ENCODE measurements at places on chromosomes 6 and 20.

DNA sequence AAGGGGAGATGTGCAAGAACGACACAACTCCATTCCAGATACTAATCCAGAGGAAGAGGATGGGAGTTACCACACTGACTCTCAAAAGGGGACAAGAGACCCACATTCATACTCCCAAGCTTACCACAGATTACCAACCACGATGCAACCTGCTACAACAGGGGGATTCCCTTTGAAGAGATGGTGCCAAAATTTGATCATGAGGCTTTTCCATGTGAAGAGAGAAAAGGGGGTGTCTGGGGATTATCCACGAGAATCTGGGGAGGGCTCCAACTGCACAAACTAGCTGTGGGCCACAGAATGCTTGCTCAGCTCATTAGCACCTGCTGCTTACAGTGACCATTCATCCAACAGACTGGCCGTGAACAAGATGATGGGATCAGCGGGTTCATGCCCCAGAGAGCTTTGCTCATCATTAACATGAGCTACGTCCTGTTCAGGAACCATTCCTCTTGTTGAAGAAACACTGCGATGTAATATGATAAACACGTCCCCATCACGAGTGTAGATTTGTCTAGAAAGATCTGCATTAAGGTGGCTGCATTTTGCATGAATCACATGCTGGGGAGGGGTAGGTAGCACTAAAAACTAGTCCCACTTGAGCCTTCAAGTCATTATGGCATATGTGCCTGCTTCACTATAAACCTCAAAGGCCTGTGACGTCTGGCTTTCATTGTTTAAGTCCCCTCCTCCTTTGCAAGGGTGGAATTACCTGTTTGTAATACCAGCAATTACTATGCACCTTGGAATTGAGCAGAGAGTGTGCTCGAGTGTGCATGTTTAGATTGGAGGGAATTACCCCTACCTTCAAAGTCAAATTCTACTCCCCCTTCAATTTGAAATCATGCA, 4.0 kb downstream of the PLAGL2 start:
- DNase-seq = no peak

DNA sequence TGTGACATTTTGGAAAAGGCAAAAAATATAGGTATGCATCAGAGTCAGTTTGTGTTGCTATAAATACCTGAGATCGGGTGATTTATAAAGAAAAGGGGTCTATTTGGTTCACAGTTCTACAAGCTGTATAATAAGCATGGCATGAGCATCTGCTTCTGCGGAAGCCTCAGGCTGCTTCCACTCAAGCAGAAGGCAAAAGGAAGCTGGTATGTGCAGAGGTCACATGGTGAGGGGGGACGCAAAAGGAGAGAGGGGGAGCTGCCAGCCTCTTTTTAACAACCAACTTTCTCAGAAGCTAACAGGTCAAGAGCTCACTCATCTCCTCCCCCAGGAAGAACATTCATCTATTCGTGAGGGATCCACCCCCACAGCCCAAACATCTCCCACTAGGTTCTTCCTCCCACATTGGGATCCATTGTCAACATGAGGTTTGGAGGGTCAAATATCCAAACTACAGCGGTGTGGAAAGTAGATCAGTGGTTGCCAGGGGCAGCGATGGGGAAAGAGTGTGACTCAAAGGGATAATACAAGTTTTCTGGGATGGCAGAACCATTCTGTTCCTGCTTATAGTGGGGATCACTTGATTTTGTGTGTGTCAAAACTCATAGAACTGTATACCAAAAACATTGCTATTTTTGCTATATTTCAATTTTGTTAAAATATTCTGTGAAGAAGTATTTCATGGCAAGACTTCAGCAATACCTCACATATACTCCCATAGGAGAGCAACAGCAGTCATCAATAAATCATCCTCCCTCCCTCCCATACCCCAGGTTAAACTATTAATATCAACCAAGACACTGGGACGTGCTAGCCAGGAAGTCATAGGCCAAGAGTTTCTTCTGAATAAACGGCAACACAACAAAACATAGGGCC, 9.9 kb upstream of the FAM50B start:
- no peak for DNase-seq

- no peak for DNase-seq
Measured at GRCh38 chr6:101015541-101015940, 134.4 kb upstream of the ASCC3 start.

DNA sequence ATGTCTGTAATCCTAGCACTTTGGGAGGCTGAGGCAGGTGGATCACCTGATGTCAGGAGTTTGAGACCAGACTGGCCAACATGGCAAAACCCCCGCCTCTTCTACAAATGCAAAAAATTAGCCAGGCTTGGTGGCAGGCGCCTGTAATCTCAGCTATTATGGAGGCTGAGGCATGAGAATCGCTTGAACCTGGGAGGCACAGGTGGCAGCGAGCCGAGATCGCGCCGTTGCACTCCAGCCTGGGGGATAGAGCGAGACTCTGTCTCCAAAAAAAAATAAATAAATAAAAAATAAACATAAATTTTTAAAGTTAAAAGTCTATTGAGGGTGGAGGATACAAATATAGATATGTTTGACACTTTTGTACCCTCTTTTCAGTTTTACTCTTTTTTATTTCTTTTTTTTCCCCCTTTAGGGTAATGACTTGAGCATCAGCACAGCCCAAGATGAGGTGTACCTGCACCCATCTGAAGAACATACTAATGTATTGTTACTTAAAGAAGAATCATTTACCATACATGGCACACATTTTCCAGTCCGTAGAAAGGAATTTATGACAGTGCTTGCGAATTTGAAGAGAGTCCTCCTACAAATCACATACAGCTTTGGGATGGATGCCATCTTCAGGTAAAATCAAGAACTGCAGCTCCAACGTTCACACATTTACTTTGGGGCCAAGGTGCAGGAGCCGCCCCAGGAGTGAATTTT, 368.9 kb downstream of the LAMA2 start:
- DNase-seq = peak; percentile 53

DNA sequence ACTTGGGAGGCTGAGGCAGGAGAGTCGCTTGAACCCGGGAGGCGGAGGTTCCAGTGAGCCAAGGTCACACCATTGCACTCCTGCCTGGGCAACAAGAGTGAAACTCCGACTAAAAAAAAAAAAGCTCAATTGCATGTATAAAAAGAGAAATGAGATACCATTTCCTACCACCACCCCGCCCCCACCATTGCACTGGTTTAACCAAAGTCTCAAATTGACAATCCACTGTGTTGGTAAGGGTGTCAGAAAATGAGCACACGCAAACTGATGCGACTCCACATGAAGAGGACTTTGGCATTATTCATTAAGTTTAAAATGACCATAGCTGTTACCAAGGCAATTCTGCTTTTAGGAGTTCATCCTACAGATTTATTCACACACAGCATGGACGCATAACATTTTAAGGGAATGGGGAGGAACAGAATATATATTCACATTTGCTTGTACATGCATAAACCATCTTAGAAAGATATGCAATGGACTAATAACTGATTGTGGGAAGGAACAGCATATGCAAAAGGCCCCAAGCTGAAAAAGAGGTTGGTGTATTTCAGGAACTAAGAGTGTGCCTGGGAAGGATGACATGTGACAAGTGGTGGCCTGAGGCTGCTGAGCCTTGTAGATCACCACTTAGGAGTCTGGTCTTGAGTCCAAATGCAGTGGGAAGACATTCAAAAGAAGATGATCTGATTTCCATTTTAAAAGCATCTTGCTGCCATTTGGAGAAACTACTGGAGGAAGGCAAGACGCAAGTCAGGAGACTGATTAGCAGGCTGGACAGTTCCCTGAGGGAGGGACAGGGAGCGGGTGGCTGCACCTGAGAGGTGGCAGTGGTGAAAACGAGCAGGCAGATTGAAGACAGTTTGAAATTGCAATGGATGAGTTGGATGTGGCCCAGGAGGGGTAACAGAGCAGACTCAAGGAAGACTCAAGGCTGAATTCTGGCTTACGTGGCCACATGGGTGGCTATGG, 37.2 kb upstream of the PTPN1 start:
- no peak for DNase-seq

- no peak for DNase-seq
Measured at GRCh38 chr6:23503173-23503572, 622.8 kb upstream of the NRSN1 start.

GRCh38 chr20:6623989-6624388, 143.5 kb upstream of the BMP2 start:
- DNase-seq = no peak

DNA sequence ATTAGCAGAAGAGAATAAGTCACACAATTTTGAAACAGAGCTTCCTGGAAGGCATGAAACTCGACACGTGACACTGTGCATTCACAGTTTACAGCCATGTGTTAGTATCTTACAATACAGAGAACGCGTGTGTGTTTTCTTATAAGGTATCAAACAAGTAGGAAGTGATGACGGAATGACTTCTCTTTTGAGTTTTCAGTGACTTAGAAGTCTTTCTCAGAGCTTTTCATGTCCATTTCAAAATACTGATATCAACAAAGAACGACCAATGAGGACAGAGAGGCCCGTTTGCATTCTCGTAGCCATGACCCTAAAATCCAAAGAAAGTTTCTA, 36.6 kb upstream of the DUSP22 start:
- DNase-seq = no peak

- no peak for DNase-seq
Measured at GRCh38 chr6:109816452-109817374, 125.6 kb downstream of the FIG4 start.

- DNase-seq = no peak
Measured at GRCh38 chr20:36093804-36094145, 60.8 kb upstream of the EPB41L1 start.

DNA sequence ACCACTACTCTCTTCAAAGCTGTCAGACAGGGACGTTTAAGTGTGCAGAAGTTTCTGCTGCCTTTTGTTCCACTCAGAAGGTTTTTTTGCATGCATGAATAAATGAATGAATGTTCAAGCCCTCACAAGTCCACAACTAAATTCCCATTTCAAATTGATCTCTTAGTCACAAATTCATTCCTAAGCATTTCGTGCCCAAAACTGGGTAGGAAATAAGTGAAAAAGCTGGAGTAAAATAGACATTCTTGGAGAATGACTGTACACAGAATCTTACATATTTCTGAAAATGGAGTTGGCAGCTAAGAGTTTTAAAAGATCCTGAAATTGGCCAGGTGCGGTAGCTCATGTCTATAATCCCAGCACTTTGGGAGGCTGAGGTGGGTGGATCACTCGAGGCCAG, 117.6 kb downstream of the PERP start:
- DNase-seq = no peak

DNA sequence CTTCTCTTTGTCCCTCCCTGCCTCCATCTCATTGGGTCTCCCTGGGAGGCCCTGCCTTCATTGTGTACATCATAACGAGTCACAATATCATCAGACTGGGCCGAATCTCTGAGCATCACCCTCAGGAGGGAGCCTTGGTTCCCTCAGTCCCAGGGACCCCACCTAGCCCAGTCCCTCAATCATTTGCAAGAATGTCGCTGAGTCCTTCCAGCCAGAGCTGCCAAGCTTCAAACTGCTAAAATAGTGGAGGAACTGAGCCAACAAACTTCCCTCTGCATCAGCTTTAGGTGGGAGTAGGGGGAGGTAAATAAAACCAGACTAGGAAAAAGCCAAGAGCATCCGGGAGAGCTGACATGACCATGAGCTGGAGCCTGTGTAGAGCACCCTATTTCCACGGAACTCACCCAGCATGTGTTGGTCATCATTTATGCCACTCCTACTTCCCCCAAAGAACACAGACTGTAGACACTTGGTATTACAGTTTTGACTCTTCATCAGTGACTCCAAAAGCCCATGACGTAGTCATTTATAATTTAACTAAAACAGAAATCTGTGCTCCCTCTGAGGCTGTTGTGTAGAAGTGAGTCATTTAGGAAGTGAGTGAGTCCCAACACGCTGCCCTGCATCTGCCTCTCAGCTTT, 28.8 kb upstream of the IL17A start:
- no peak for DNase-seq

- DNase-seq = no peak
Measured at GRCh38 chr20:53448875-53449274, 144.8 kb downstream of the ZNF217 start.

DNA sequence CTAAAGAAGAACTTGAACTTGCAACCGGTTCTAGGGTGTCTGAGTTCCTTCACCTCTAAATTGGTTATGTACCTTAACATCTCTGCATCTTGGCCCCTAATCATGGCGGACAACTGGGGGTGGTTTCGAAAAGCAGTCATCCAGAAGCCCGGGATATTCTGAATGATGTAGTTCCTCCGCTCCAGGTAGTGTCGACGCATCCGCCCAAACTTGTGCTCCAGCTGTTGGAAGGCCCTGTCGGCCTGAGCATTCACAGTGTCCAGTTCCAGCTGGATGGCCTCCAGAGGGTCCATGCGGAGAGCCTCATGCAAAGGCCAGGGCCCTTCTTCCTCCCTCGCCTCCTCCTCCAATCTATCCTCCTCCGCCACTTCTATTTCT, 887 bp downstream of the TSPYL1 start:
- no peak for DNase-seq

DNA sequence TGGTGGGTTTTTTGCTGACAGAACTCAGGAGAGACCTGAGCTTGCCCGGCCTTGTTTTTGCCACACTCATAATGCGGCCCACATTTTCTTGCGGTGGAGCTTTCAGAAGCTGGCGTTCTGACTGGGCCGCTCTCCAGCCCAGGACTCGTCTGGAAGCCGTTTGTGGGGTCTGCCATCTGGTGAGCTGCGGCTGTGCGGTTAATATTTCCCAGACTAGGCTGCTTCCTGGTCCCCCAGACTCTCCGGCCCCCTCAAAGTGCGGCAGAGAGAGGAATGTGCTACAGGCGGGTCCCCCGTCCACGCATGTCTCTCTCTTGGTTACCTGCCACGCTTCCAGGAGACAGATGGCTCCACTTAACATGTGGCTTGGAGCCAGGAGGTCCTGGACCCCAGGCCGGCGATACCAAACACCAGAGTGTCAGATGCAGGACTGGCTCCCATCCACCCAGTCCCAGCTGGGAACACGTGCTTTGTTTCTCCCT, 128.9 kb upstream of the PMEPA1 start:
- no peak for DNase-seq

DNA sequence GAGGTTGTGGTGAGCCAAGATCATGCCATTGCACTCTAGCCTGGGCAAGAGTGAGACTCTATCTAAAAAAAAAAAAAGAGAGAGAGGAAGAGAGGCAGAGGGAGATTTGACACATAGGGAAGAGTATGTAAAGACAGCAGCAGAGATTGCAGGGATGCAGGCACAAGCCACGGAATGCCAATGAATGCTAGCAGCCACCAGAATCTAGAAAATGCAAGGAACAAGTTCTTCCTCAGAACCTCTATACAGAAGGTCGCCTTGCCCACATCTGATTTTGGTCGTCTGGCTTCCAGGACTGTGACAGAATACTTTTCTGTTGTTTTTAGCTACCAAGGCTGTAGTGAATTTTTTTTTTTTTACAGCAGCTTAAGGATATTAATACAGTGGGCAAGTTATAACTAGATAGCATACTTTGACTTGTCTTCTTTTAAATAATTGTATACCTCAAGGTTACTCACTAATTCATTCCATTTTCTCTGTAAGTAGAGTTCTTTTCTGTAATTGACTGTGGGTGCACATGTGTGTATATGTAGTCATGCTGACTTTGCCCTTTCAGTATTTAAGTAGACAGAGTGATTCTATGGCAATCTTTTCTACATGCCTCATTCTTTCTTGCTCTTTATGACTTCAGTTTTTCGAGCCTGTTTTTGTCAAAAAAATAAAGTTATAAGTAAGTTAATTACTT, 402.2 kb downstream of the GJA1 start:
- no peak for DNase-seq

- no peak for DNase-seq
Measured at GRCh38 chr20:8305449-8305978, 173.4 kb downstream of the PLCB1 start.
